ENCODE measurements at places on chromosomes 3 and 15. TPM values are rescaled to one million over a fixed set of nuclear protein-coding genes. Genes with fewer than 3 reads are reported as not detected.

Gene KAT2B
- 15.9 TPM for total RNA-seq

Gene TMCO5A
- total RNA-seq = not detected

Gene ZBTB47
- total RNA-seq = 39.2 TPM

Gene COL6A5
- not detected for total RNA-seq

Gene MAPK6
- total RNA-seq = 86.9 TPM

Gene SPESP1
- total RNA-seq = 2.9 TPM

Gene PPP2R3A
- 23.9 TPM for total RNA-seq

Gene GOLGA6A
- under 0.01 TPM for total RNA-seq

Gene FAIM
- total RNA-seq = 13.0 TPM

Gene SUSD5
- 11.2 TPM for total RNA-seq

Gene RLBP1
- total RNA-seq = under 0.01 TPM

Gene GPR156
- 0.88 TPM for total RNA-seq

Gene FSTL1
- total RNA-seq = 2,074 TPM

Gene ANKRD63
- not detected for total RNA-seq

Gene GOLGA8S
- total RNA-seq = under 0.01 TPM

Gene SAMMSON
- not detected for total RNA-seq

Gene KY
- total RNA-seq = 2.1 TPM

Gene HACD2
- total RNA-seq = 27.5 TPM

Gene MYO5A
- total RNA-seq = 73.1 TPM

Gene KCNAB1
- total RNA-seq = 0.36 TPM

Gene NMB
- total RNA-seq = 8.5 TPM

Gene FANCD2
- 3.2 TPM for total RNA-seq

Gene SNX33
- total RNA-seq = 39.8 TPM

Gene PLCL2
- total RNA-seq = 5.1 TPM

Gene RTP1
- not detected for total RNA-seq

Gene ADCY5
- total RNA-seq = 0.59 TPM

Gene KLHL40
- not detected for total RNA-seq

Gene U2SURP
- 85.0 TPM for total RNA-seq

Gene HRG
- not detected for total RNA-seq

Gene SNX22
- total RNA-seq = 0.29 TPM

Gene NANOGP8
- total RNA-seq = 1.2 TPM

Gene KLF13
- 58.6 TPM for total RNA-seq

Gene B3GALNT1
- 29.2 TPM for total RNA-seq

Gene ACAP2
- 121 TPM for total RNA-seq

Gene CTXN2
- total RNA-seq = not detected

Gene GPD1L
- 11.5 TPM for total RNA-seq

Gene SPINK8
- total RNA-seq = not detected

Gene SLC2A2
- not detected for total RNA-seq

Gene GCNT3
- 0.72 TPM for total RNA-seq

Gene INKA1
- total RNA-seq = 6.5 TPM
